ENCODE measurements at places on chromosomes 16 and 17.

DNA sequence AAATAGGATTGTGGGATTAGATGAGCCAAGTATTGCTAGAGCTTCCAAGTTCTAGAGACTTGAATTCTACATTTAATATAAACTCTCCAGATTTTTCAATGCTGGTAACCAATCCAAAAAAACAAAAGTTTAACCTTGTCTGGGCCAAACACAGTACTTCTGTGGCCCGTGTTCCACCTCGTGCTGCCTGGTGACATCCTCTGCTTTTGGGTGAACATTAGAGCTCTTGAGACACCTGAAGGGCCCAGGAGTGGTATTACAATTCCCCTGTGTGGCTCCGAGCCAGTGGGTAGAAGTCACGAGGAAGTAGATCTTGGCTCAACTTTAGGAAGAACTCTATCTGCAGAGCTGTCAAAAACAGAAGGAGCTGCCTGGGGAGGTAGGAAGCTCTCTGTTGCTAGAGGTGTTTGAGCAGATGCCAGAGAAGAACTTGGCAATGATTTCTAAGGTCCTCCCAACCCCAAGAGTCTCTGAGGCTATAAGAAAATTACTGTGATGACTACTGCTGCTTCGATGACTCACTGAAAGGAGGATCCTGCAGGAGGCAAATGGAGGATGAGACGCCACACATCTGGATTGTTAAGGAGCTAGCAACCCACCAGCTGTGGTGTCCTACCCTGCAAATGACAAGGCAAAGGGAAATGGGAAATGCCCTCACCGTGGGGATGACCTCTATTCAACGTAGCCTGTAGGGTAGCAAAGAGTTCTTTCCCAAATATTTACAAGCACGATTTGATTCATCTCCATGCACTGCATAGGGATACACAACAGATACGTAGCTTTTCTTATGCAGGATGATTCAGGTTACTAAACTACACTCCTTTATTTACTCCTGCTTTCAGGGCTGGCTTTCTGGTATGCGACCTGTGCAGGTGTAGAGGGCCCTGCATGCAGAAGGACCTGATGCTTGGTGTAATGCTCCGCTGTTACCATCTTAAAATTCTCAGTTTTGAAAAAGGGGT is 45.8 kb upstream of the GAS7 start:
- DNase-seq, result no peak
- H3K4me1 ChIP-seq, result no peaks in the 10 kb centered on the region
- no peaks in the 10 kb centered on the region for H3K36me3 ChIP-seq
- peaks cover 12% of the 10 kb centered on the region for H3K27me3 ChIP-seq
- no peak overlapping the region for H3K27ac ChIP-seq
- no peak overlapping the region for H3K4me3 ChIP-seq

DNA sequence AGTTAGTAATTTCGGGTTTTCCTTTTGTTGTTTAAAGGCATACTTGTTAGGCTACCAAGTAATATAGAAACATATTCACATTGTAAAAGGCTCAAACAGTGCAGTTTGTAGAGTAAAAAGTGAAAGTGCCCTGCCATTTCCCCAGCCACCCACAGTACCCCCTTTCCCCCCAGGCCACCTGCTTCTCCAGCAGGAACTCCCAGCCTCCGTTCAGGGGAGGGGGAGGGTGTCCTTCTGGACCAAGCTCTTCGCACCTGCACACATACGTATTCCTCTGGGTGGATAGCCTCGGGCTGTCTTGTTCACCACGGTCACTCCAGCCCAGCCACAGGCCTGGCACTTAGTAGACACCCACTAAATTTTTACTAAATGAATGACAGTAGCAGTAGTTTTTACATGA is 144.5 kb downstream of the CLEC16A start:
- peaks cover 25% of the 10 kb centered on the region for H3K4me1 ChIP-seq
- peaks cover 6% of the 10 kb centered on the region for H3K36me3 ChIP-seq
- no peaks in the 10 kb centered on the region for H3K27me3 ChIP-seq
- no peak overlapping the region for H3K4me3 ChIP-seq
- no peak overlapping the region for H3K27ac ChIP-seq

DNA sequence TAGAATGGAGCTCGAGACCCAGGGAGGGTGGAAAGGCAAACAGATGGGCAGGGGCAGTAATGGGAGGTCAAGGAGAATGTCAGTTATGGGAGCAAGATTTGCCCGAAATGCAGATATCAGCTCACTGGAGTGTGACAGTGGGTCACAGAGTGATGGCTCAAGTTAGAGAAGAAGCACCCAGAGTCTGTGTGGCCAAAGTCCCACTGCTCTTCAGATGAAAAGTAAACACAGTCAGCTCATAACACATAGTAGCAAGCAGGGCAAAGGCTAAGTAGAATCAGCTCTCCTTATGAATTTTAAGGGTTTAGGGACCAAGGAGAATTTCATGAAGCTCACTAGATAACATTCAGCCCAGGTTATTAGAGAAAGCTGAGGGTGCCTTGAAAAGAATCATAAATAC is 264.9 kb upstream of the MON1B start:
- DNase-seq, result no peak
- H3K4me3 ChIP-seq, result no peak overlapping the region
- no peaks in the 10 kb centered on the region for H3K36me3 ChIP-seq
- H3K4me1 ChIP-seq, result no peaks in the 10 kb centered on the region
- H3K27ac ChIP-seq, result no peak overlapping the region

- DNase-seq, result no peak
- no peaks in the 10 kb centered on the region for H3K36me3 ChIP-seq
- peaks cover 32% of the 10 kb centered on the region for H3K27me3 ChIP-seq
- H3K4me1 ChIP-seq, result peaks cover 6% of the 10 kb centered on the region
- H3K27ac ChIP-seq, result no peak overlapping the region
- no peak overlapping the region for H3K4me3 ChIP-seq
Measured at GRCh38 chr17:2721603-2722002, 10.0 kb upstream of the CLUH start.

GRCh38 chr17:41335747-41336146 is 14.9 kb downstream of the KRT33A start:
- H3K36me3 ChIP-seq, result peaks cover 10% of the 10 kb centered on the region
- H3K27me3 ChIP-seq, result no peaks in the 10 kb centered on the region

DNA sequence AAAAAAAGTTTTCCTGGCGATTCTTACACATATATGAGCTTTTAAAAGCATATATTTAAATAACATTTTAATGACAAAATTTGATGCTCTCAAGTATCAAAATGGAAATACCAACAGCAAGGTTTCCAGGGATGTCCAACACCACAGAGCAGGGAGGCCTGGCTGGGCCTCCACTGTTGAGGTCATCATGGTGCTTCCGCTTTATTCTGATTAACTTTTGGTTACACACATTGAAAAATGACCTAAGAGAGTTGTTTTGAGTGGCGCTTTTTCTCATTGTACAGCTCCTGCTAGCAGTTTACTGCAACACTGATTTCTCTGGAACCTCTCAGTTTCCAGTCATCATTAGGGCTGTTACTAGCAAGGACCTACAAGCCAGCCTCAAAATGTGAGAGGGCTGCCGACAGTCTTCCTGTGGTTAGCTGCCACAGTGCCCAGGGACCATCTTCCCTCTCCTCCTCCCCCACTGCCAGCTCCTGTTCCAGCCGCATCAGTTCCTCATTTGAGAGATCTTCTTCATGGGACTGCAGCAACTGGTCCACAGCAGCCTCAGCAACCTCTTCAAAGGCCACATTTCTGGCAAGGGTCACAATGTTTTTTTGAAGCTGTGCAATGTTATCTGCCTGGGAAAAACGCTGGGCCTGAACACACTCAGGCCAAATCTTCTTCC is 21.3 kb downstream of the DEF8 start:
- H3K27me3 ChIP-seq, result no peaks in the 10 kb centered on the region
- H3K27ac ChIP-seq, result no peak overlapping the region
- DNase-seq, result no peak
- peaks cover 19% of the 10 kb centered on the region for H3K4me1 ChIP-seq

Measured in central memory CD8-positive, alpha-beta T cell (primary cell).